Iris pigment epithelial cell (primary cell): ENCODE measurements at places on chromosomes 13 and 19.

- no peak for DNase-seq
Observed at GRCh38 chr13:42395086-42395821, 123.3 kb downstream of the AKAP11 start.

DNA sequence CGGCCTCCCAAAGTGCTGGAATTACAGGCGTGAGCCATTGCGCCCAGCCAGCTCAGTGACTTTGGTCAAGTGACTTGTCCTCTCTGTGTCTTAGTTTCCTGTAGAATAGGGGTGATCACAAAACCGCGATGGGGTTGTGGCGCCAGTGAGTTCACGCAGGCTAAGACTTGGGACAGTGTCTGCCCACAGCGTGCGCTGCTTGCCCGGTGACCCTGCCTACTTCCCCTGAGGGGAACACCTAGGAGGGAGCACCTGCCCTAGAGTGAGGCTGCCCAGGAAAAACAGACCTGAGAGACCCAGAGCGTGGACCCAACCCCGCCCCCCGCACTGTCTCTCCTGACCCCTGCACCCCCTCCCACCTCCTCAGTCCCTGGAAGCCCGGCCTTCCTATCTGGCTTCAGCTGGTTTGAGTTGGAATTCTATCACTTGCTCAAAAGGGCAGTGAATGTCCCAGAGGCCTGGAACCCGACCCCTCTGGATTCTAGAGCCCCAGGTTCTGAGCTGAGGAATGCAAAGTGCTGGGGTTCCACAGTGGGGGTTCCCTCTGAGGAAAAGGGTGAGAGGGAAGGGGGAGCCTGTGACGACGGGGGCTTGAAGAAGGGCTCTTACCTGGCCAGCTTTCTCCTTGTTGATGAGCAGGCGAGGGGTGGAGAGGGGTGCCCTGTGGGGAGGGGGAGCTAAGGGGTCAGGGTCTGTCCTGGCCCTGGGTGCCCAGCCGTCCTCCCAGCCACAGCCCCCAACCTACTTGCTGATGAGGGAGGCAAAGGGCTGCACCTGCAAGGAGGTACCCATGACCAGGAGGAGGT, 2.2 kb upstream of the RINL start:
- no peak for DNase-seq

DNA sequence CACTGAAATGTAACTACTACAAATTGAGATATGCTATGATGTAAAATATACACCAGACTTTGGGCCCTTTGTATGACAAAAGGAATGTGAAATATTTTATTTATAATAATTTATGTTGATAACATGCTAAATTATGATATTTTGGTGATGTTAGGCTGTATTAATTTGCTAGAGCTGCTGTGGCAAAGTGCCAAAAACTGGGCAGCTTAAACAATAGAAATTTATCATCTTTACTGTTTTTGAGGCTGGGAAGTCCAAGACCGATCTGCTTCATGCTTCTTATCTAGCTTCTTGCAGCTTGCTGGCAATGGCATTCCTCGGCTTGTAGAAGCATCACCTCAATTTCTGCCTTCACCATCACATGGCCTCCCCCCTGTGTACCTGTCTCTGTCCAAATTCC, 245.0 kb downstream of the GPC5 start:
- DNase-seq: no peak

GRCh38 chr19:38506723-38507550, 73.4 kb downstream of the RYR1 start:
- DNase-seq: peak; percentile 5

DNA sequence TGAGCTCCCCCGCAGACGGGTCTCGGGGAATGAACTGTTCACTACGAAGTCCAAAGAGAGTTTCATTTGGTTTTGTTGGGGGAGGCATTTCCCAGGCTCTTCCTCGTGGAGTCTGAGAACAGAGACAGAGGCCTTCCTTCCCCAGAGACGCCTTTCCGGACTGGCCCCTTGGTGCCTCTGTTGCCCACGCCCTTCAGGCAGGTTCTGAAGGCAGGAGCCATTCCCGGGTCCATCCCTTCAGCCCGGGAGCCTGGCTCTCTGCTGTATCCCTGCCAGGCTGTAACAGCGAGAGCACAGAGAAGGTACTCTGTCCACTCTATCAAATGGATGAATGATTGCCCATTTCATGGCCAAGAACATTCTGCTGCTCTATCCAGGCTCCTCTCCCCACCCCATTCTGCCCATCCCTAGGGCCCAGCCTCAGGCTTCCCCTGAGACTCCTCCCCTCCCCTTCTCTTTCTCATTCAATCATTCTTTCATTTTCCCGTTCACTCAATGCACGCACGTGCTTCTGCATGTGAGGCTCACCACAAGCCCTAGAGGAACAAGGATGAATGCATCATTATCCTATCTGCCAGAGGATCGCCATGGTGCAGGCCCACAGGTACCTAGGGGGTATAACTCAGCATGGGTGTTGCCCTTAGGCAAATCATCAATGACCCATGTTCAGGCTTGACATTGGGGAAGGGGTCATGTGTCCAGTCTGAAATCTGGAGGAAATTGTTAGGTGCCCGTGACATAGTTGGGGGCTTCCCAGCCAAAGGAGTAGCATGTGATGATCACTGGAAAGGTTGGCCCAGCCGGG, 298.6 kb downstream of the ZNF536 start:
- DNase-seq: no peak

GRCh38 chr13:27975564-27976361, 6.6 kb upstream of the CDX2 start:
- DNase-seq: no peak

DNA sequence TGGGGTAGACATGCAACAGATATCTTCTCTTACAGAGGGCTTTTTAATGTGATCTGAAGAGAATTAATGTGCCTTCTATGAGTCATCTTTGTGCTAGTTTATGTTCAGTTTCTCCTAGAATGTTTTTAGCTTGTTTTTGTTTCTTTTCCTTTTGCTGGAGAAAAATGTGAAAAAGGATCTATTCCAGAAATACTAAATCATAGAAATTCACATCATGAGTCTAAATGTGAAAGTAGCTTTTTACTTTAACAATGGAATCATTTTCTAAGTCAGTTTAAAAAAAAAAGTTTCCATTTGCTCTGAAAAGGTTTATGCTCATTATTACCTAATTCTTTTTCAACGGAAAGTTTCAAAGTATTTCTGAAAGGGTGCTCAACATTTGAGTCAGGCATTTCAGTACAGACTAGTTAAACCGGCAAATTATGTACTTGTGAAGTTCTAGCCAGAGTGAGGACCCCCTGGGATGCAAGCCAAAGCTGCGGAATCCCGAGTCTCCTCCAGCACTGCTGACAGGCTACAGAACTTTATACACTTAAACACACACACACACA, 72.9 kb downstream of the SPATA13 start:
- peak; percentile 63 for DNase-seq

GRCh38 chr19:19106056-19106551, 32.2 kb downstream of the TMEM161A start:
- peak; percentile 21 for DNase-seq

GRCh38 chr13:36447501-36447900, 15.2 kb downstream of the CCNA1 start:
- DNase-seq: no peak

DNA sequence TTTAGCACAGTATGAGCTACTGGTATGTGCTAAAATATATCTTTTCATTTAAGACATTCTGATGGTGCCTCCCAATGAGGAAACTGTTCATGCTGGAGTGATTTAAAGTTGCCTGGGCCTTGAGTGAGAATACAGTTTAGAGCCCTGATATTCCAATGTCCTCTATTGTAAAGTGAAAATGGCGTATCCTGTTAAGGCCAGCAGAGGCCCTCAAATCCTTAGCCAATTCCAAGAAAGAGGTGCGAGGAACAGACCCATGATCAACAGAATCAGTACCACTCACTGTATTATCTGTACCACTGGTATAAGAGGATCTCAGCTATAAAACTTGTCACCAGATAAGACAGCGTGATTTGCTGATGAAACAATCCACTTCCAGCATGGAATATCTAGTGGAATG, 273.1 kb upstream of the SLITRK5 start:
- DNase-seq: no peak

- no peak for DNase-seq
Observed at GRCh38 chr13:36436811-36437210, 4.5 kb downstream of the CCNA1 start.

DNA sequence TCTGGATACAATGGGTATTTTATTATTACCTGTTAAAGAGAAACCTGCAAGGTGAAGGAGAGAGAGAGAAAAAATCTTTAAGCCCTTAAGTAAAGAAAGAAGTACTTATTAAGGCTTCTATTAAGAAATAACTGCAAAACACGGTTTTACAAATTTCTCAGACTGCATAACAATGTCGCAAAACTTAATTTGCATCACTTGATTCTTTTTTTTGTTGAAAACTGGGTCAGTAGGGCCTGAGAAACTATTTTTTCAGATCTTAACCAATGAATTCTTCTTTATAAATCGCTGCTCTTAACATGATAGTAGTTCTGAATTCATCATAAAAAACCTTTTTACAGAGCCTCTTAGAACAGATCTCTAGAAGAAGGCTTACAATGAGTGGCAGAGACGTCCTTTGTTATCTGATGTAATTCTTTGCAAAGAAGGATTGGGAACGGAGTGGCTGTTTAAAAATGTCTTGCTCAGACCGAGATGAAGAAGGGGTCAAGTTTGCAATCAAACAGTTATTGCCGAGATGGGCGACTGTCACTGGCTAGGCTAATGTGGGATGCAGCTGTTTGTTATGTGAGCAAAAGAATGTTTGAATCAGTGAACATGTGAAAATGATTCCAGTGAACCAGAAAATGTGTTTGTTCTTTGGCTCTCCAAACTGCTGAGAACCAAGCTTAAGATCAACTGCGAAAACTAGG, 76.3 kb downstream of the ZNF536 start:
- DNase-seq: no peak

DNA sequence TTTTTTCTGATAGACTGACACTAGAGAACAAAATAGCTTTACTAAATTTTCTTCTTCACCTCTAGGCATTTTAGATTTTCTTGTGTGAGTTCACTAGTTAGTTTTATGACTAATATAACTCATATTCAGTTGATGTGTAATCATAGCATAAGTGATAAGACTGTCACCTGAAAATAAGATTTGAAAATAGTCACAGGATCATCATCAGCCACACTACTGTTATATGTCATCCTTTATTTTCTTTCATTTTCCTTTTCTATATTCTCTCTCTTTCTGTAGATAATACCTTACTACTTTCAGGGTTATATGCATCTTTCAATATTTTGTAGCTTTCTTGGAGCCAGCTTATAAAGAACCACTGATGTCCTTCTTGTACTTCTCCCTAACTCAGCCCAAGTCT, 292.6 kb downstream of the TDRD3 start:
- DNase-seq: no peak
